HuH-7.5 (cell line): ENCODE measurements at places on chromosomes 1 and 21.

DNA sequence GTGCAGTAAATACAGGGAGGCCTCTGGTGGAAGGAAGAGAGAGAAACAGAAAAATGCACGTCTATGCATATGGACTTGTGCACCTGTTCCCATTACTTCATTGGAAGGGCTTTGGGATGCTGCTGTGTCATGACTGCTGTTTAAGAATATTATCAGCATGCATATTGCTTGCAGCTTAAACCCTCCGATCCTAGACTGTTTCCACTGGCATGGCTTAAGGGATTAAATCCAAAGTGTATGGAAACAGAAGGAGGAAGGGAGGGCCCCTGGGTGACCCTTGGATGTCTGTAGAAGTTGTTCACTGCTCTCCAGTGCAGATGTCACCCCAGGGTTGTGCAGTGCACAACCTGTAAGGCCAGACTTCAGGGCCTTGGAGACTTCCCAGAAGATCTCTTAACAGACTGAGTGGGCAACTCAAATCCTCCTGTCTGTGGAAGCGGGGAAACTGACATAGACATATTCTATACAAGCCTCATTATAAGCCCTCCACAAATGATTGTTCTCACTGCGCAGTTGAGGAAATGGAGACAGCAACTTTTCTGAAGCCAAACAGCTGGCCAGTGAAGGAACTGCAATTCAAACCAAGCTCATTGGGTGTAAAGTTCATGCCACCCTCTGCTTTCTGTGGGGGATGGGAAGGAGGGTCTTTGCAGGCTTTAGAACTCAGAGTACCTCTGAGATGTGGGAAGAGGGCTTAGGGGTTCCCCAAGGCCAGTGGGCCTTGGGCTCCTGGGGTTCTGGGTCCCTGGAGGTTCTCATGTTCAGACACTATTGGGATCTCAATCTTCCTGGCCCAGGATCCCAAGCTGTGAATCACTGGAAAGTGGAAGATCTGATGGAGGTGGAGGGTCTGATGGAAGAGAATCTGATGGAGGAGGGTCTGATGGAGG lies 73.8 kb downstream of the UMODL1 start:
- no peak for DNase-seq

- DNase-seq, result no peak
Measured at GRCh38 chr1:211501711-211502400, 9.9 kb upstream of the RD3 start.

- no peak for DNase-seq
Measured at GRCh38 chr1:158112994-158113758, 67.5 kb upstream of the CD1D start.

GRCh38 chr1:158833264-158833663 lies 2.1 kb downstream of the MNDA start:
- DNase-seq, result no peak

GRCh38 chr1:110798691-110799256 lies 74.2 kb upstream of the CD53 start:
- DNase-seq, result no peak

DNA sequence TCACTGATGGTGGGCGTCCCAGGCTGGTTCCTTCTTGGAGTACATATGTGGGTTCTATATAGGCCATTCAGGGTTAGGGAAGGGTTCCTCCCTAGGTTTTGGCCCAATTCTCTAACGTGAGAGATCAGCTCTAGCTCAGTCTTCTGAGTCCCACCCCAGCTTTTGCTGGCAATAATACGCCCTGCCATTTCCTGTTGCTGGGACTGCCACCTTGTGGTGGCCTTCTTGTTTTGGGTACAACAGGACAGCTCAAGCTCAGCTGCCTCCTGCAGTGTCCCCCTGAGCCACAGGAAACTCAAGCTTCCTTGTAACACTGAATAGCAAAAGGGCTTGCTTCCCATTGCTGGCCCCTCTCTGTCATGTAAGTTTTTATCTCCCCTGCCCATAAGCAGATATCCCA lies 77.8 kb downstream of the BACH1 start:
- peak; percentile 16 for DNase-seq

DNA sequence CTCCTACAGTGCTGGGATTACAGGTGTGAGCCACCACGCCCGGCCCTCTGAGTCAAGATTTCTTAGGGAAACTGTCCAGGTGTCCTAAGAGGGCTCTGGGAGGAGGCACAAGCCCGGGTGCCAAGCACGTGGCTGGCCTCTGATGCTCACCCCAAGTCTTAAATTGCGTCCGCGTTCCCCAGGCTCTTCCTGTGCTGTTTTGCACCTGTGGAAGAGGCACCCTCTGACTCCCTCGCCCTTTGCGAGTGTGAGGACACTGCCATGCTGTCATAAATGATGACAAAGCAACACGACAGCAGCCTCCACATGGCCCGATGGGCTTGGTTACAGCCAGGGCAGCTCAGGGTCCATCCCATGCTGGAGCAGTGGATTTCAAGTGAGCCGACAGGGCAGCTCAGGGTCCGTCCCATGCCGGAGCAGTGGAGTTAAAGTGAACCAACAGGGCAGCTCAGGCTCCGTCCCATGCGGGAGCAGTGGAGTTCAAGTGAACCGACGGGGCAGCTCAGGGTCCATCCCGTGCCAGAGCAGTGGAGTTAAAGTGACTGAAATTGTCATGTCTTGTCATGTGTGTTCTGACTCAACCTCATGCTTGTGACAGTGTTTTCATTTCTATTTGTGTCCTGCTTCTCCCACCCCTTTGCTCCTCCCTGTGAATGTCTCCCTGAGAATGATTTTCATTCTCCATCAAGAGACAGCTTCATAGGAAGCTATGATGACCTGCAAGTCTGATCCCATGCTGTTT lies 33.9 kb downstream of the PCNT start:
- DNase-seq, result no peak

DNA sequence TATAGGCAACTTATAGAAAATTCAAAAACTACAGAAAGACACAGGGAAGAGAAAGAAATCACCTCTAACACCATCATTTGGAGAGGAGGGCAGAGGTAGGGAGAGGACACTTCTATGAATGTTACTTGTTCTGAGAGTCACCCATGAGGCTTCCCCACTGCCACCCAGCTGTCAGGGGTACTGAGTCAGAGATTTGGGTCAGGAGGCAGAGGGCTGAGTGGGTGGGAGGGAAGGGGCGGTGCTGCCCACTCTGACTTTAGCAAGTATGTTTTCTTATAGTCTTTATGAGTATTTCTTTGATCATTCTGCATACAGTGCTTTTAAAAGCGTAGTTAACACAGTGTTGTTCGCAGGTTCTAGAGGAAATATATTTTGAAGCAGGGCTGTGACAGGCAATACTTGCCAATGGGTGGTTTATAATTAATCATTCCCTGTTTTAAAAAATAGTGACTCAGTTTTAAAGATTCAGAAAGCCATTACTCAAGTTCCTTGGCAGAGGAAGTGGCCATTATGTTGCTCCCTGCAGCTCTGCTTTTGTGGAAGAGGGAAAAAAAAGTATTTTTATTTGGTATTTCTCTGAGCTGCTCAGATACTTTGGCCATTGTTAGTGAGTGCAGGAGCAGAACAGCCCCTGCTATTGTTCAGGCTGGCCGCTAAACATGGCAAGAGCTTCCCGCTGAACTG lies 18.3 kb downstream of the IL6R start:
- no peak for DNase-seq

GRCh38 chr1:11342621-11343032 lies 69.6 kb downstream of the UBIAD1 start:
- DNase-seq, result no peak

DNA sequence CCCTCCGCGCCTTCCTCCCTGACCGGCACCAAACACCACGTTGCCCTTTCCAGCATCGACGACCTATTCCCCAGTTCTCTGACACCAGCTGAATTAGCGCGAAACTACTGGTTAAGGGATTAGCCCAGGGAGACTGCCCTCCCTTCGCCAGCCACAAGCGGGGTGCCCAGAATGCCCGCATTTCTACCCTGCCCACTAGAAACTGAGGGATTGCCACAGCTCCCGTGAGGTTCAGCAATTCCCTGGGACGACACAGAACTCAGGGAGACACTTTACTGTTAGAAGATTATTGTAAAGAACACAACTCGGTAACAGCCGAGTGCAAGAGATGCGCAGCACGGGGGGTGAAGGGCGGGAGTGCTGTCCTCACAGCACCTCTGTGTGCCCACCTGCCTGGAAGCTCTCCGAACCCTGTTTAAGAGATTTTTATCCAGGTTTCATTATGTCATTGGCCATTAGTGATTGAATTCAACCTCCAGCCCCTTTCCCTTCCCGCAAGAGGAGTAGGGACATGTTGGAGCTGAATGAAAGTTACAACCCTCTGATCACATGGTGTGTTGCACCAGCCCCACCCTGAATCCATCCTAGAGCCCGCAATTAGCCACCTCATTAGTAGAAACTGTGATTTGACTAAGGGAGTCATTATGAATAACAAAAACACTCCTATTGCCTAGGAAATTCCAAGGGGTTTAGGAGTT lies 15.8 kb upstream of the RIPPLY3 start:
- DNase-seq, result no peak

DNA sequence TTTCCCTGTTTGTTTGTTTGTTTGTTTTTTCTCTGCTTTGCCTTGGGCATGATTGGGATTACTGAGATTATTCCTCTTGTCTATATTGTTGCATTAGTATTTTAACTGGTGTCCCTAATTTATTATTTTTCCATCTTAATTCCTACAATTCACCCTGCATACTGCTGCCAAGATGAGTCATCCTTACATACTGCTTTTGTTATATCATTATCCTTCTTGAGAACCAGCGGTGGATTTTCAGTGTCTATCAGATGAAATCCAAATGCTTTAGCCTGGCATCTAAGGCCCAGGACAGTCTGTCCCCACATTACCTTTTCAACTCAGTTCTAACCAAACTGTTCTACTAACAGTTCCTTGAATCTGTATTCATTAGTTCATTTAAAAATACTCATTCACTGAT lies 101.7 kb downstream of the OLFML2B start:
- DNase-seq, result no peak

DNA sequence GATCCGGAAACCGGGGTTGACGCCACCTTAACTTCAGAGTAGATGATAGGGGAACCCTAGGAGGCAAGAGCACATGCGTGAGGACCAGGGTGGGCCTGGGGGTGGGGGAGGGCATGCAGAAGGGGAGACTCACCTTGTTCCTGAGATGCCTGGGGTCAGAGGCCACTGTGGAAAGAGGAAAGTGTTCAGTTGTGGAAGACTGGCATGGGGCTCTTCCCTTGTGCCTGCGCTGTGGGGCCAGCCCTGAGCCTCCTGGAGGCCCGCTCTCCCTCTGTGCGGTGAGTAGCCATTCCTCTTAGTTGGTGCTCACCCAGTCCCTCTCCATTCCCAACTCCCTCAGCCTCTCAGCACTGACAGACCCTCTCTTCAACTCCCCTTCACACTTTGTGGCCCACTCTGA lies 36.6 kb downstream of the FCRL5 start:
- no peak for DNase-seq

GRCh38 chr1:51878308-51878615 lies 265 bp downstream of the NRDC start:
- no peak for DNase-seq

GRCh38 chr1:113871597-113872113 lies at the start of gene PTPN22:
TSS of gene PTPN22 (minus strand) at chr1:113871712.
- DNase-seq, result no peak

DNA sequence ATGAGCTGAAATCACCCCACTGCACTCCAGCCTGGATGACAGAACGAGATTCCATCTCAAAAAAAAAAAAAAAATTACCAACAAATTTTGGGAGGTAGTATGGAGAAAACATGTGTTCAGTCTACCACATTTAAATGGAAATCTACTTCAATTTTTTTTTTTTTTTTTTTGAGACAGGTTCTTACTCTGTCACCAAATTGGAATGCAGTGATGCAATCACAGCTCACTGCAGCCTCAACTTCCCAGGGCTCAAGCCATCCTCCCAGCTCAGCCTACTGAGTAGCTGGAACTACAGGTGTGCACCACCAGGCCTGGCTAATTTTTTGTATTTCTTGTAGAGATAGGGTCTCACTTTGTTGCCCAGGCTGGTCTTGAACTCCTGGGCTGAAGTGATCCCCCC lies 82.1 kb downstream of the GFI1 start:
- DNase-seq, result no peak

DNA sequence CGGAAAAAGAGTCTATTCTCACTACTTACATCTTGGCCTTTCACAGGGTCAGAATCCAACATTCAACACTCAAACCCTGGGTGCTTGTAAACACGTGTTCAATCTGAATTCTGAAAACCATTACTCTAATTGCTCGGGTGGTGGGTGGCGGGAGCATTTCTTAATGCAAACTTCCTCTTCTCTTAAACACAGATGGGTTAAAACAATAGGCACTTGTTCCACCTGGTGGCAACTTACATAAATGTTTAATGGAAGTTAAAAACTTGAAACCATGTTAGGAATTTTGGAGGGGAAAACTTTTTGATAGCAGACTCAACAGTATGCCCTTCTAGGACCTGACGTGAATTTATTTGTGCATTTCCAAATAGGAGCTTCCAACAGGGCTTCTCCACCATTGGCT lies 23.4 kb upstream of the TDRD10 start:
- no peak for DNase-seq
